HTR-8/SVneo (cell line): ENCODE measurements at places on chromosomes 6 and 20.

- DNase-seq, result no peak
Measured at GRCh38 chr6:147081076-147081609, 123.1 kb upstream of the STXBP5 start.

DNA sequence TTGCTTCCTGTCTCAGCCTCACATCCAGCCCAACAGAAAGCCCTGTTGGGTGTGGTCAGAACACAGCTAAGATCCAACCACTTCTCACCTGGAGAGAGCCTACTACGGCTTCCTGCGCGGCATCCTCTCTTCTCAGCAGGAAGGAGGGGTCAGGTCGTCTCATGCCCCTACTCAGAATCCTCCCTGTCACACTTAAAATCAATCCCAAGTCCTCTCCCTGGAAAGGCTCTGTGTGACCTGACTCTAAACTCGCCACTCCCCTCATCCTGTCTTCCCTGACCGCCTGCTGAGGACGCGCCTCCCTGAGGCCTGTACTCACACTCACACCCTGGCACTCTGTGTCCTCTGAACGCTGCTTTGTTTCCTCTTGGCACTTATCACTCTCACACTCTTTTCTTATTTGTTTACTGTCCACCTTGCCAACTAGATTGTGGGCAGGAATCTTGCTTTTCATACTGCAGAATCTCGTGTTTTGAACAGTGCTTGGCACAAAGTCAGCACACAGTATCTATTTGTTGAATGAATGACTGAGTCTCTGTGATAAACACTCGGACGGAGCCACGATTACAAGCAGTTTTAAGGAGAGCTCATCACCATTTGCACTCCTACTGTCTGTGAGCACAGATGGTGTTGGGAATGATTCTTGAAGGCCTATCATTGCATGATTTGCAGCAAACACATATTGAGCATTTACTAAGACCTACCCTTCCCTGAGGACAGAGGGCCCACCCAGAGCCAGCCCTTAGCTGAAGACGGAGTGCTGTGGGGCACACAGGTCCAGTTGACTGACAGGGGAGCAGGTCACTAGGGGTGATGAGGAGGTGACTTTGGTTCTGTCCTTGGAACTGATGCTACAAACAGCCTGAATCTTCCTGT lies 18.7 kb downstream of the RAB5IF start:
- no peak for DNase-seq

DNA sequence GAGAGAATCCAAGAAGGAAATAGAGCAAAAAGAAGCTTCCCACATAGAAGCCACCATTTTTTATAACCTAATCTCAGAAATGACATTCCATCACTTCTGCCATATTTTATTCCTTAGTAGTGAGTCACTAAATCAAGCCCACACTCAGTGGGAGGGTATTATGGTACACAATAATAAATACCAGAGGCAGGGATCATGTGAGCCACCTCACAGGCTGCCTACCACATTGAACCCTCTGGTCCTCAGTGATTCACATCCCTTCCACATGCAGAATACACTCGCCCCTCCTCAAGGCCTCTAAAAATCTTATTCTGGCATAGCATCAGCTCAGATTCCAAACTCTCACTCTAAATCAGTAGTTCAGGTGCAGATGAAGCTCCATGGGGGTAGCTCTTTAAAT lies 49.4 kb downstream of the TMC2 start:
- peak; percentile 34 for DNase-seq

- DNase-seq, result no peak
Measured at GRCh38 chr6:41075651-41076626, 3.2 kb downstream of the NFYA start.

GRCh38 chr6:145551164-145551563 lies 184.2 kb downstream of the EPM2A start:
- DNase-seq, result no peak

GRCh38 chr6:158668707-158669103 lies 18.9 kb downstream of the SYTL3 start:
- no peak for DNase-seq

- no peak for DNase-seq
Measured at GRCh38 chr20:37898233-37899104, 4.5 kb upstream of the VSTM2L start.
